ENCODE measurements at places on chromosomes 16 and 17.

DNA sequence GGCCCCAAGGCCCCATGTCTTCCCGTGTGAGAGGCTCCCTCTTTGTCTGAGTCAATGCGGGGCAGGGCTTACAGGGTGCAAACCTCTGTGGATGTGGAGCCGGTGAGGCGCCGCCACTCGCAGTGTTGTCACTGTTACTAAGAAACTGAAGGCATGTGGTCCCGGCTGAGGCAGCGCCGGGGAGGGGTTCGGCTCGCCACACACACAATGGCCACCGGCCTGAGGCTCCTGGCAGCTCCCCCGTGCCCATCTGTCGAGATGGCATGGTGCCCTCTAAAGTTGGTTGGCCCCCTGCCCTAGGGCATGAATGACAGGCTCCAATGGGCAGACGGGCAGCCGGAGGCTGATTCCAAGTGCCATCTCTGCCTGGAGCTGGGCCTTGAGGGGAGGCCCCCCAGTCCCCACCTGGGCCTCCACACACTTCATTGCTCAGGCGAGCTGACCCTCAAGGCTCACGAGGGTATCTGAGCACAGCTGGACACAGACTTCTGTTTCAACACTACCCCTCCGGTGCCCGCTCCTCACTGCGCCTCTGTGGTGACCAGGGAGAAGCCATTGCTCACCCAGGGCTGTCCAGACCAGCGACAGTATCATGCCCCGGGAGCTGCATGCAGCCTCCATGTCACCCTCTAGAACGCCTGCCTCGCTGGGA is 137.2 kb downstream of the C16orf78 start:
- no peak for DNase-seq

DNA sequence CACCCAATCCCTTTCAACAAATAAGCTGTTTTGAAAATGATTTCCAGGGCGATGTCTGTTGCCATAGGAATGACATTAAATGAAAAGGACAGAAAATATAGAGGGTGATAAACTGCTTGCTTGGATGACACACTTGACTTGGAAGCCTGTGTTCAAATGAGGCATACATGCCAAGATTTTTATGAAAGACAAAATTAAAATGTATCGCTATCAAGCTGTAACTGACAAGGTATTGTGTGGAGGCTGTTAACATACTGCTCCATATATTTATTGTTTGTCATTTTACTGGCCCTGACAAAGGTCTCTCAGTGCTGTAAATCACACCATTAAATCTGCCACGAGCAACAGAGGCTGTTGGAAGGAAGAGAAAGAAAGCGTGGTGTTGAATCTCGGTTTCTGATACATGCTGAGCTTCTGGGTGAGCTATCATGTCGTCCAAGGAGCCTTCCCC is 456.2 kb upstream of the SALL1 start:
- no peak for DNase-seq

GRCh38 chr17:79539944-79540705 is 70.7 kb downstream of the RBFOX3 start:
- DNase-seq: no peak

- no peak for DNase-seq
These were observed 10.7 kb upstream of the TCF25 start for GRCh38 chr16:89862732-89863131.

GRCh38 chr16:67372664-67373063 is 20.6 kb downstream of the TPPP3 start:
- no peak for DNase-seq

GRCh38 chr16:59886021-59886420 is 1151.9 kb upstream of the GOT2 start:
- DNase-seq: no peak

DNA sequence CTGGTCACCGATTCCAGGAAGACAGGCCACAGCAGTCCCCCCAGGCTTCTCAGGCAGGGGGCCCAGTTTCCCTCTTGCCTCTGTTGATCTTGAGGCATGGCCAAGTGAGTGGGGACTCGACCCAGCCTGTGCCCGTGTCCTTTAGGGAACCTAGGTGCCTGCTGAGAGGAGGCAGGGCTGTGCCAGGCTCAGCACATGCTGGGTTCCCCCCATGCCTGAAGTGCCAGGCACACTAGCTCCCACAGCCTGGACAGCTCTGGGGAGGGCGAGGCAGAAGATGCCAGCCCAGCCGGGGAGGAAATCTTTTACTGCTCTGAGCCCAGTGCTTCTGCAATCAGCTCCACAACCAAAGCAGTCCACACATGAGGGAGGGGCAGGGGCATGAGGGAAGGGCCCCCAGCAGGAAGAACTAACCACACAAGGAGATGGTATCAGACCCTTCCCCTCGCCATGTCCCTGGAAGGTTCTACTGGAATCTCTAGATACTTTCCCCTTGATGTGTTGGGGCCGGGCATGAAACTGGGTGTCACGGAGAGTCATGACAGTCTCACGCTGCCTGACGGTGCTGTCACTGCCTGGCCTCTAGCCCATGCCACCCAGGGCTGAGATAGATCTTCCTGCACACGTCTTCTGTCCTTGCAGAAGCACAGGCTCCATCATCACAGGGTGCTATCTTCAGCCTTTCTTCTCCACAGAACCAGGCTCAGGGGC is 25.5 kb downstream of the MYO18A start:
- no peak for DNase-seq

DNA sequence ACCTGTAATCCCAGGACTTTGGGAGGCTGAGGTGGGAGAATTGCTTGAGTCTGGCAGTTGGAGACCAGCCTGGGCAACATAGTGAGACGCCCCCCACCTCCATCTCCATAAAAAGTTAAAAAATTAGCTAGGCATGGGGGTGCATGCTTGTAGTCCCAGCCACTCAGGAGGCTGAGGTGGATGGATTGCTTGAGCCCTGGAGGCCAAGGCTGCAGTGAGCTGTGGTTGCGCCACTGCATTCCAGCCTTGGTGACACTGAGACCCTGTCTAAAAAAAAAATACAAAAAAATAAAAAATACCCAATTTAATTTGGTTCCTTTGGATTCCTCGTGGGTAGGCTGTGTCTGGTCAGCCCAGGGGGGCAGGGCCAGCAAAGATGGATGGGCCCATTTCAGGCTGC is 26.1 kb upstream of the TAC4 start:
- DNase-seq: no peak

DNA sequence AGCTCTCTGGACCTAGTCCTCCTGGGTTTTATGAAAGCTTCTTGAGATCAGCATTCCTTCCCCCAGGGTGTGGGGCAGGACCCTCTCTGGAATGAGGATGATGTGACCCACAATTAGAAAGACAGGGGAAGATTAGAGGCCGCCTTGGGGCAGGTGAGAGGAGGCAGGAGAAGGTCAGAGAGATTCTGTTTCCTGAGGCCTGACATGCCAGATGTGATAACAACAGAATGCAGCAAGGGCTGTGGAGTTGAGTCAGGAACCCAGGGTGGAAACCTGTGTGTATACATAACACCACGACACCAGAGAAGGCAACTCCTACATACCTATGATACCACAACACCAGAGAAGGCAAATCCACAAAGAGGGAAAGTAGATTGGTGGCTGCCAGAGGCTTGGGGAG is 5.4 kb upstream of the SLC5A10 start:
- no peak for DNase-seq

DNA sequence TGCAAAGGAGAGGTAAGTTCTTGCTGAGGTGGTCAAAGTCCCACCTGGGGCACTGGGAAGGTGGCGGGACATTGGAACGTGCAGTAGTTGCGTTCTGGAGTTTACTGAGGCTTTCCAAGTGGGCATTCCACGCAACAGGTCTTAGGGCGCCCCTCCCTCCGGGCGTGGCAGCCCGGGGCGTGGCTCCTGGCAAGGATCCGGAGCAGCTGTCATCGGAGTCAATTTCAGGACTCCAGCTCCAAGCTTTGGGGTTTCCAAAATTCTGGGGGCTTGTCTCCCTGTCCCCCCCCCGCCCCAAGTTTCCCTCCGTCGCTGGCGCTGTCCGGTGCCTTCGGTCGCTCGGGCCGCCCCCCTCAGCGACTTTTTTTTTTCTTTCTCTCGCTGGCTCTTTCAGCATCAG is 43.1 kb upstream of the AMZ2 start:
- DNase-seq: no peak

- peak; percentile 95 for DNase-seq
These were observed 643.2 kb downstream of the WWOX start for GRCh38 chr16:78742501-78743283.

GRCh38 chr16:363766-364490 is 6.4 kb downstream of the MRPL28 start:
- no peak for DNase-seq

DNA sequence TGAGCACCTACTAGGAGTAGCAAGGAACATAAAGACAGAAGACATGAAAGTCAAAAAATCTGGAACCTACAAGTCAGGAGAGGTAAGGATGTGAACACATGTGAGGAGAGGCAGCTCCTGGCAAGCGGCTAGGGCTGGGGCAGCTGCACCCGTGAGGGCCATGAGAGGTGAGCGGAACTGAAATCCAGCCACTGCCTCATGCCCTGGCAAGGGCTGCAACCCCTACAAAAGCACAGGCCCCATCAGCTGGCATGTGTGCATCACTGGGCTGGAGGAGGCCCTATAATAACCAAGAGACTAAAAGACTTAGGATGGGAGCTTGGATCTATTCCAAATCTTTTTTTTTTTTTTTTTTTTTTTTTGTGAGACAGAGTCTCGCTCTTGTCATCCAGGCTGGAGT is 40.3 kb upstream of the ERN1 start:
- DNase-seq: no peak

GRCh38 chr17:45102856-45103255 is 29.5 kb downstream of the PLCD3 start:
- no peak for DNase-seq

DNA sequence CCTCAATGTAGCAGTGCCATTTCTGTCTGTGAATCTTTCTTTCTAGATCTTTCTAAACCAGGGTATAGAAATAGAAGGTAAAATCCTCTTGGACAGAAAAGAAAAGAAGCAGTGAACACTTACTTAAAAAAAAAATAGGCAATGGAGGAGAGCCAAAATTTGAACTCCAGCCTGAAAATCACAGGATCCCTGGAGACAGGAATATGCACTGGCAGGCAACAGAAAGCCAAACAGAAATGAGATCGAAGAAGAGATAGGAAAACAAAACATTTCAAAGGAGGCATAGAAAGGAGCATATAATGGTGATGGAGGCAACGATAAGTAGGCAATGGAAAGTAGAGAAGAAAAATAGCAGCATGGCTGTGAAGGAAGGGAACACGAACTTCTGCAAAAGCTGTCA is 253.7 kb upstream of the HSBP1 start:
- DNase-seq: no peak

DNA sequence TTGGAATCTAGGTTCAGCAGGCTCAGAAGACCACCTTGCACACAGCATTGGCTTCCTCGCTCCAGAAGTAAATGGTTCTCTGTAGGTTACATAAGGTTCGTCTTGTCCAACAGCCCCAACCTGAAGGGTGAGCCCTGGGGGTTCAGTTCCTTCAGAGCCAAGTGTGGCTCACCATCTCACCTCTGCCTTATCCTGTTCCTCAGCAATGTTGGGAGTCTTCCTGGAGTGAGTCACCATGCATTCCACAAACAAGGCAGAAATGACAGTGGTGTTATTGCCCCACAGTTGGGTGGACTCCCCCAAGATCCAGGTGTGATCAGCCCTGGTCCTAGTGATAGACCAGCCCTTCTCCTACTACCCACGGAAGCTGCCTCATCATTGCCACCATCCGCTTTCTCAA is 26.8 kb upstream of the SMPD3 start:
- DNase-seq: no peak

- DNase-seq: peak; percentile 19
These were observed 21.9 kb downstream of the UNC13D start for GRCh38 chr17:75822119-75822799.

GRCh38 chr16:67277294-67277998 is 1.9 kb upstream of the PLEKHG4 start:
- DNase-seq: no peak

- DNase-seq: no peak
These were observed 662.5 kb downstream of the CDH11 start for GRCh38 chr16:64459402-64459801.

DNA sequence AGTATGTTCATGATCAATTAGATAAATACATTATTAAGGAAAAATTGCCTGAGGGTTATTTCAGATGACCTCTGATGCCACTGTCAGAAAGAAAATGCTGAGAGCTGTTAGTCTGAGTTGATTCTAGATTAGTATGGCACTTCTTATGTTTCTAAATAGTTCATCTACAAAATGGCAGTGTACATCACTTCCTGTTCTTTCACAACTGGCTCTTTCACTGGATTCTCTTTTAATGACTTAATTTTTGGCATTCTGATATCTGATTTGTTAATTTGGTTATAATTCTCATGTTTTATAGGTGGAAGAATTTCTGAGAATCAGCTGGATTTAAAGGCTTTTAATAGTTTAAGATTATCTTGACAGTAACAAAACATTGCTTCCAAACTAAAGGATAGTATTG is 3.3 kb downstream of the TAOK1 start:
- DNase-seq: no peak

DNA sequence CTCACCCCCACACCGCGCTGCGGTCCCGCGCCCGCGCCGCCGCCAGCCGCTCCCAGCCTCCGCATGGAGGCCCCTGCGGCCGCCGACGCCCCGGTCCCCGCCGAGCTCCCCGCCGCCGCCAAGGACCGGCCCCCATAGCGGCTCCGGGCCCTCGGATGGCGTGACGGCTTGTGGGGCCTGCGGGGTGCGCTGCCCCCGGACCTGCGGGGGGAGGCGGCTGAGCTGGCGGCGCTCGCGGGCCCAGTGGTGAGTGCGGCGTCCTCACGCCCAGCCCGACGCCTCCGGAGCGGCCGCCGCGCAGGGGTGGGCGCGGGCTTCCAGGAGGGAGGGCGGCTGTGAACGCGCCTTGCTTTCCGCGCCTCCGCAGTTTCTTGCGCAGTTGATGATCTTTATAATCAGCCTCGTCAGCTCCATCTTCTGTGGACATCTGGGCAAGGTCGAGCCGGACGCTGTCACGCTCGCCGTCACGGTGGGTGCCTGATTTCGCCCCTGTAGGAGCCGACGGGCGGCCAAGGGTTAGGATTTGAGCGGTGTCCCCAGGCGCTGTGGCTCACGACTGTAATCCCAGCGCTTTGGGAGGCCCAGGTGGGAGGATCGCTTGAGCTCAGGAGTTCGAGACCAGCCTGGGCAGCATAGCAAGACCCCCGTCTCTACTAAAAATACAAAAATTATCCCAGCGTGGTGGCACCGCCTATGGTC is 46.4 kb downstream of the SLC47A1 start:
- no peak for DNase-seq
